Aorta (tissue), 5 donors: ENCODE measurements at places on chromosomes 3 and 15. TPM values are rescaled to one million over a fixed set of nuclear protein-coding genes. Genes with fewer than 3 reads are reported as not detected.

The ANKRD34C gene
- 0.30 TPM for total RNA-seq

The RYK gene
- total RNA-seq = 73.5 TPM

The GOLGA6A gene
- total RNA-seq = not detected

The HCN4 gene
- total RNA-seq = not detected

The RGMA gene
- total RNA-seq = 25.3 TPM

The EPHB1 gene
- total RNA-seq = 3.6 TPM

The MYRIP gene
- 11.0 TPM for total RNA-seq

The MESP2 gene
- total RNA-seq = not detected

The CACNA2D2 gene
- total RNA-seq = 2.7 TPM

The CHRNA7 gene
- total RNA-seq = 3.5 TPM

The EPHB3 gene
- 2.8 TPM for total RNA-seq

The MYZAP gene
- 0.84 TPM for total RNA-seq

The MFAP1 gene
- total RNA-seq = 20.1 TPM

The SLC24A5 gene
- not detected for total RNA-seq

The ZPLD1 gene
- total RNA-seq = 0.15 TPM

The P2RY13 gene
- total RNA-seq = 2.6 TPM

The IL1RAP gene
- 19.1 TPM for total RNA-seq

The SELENOS gene
- 74.3 TPM for total RNA-seq

The DCLK3 gene
- 0.06 TPM for total RNA-seq
